ENCODE measurements at places on chromosomes 7 and 10.

- peak; percentile 23 for DNase-seq
These were observed 71.1 kb downstream of the CFAP58 start for GRCh38 chr10:104424719-104425118.

GRCh38 chr7:34486371-34486770, 171.6 kb upstream of the NPSR1 start:
- DNase-seq: no peak

- DNase-seq: no peak
These were observed 1104.8 kb upstream of the C7orf33 start for GRCh38 chr7:147485660-147486210.

DNA sequence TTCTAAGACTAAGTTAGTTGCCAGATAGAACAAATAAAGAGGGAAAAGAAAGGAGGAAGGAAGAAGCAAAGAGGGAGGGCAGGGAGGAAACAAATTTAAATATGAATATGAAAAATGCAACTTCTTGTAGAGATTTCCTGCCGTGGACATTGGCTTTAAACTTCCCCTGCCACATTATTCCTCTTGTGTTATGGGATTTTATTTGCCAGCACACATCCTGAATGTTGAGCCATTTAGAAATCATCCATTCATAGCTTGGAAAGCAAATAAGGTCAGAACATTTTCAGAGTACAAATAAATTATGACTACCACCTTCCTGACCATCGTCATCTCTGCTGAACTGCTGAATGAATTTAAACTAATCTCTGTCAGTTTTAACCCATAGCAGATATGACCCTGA, 911.9 kb upstream of the LRRN3 start:
- DNase-seq: no peak

DNA sequence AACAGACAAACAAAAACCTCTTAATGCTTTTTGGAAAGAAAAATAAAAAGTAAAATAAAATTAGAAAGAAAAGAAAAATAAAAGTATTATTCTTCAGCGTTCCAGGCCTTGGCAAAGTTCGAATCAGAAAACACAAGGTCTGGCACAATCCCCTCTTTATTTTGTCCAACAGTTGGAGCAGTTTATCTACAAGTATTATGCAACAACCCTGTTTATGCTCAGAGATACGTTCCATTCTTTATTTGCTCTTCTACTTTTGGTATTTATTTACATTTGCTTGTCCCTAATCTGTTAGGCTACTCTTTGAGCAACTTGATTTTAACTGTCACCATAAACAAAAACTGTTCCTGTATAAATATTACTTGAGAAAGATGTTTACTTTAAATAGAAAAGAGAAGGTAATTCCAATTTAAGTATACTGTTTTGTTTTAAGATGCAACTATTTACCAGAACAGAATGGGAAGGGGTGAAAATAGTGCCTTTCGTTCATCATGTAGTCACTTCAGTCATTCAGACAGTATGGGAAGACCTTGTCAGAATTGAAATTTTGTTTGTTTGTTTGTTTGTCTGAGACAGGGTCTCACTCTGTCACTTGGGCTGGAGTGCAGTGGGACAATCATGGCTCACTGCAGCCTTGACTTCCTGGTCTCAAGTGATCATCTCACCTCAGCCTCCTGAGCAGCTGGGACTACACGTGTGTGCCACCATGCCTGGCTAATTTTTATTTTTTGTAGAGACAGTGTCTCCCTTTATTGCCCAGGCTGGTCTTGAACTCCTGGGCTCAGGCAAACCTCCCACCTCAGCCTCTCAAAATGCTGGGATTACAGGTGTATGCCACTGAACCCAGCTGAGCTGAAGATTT, 5.7 kb downstream of the PDK4 start:
- no peak for DNase-seq

GRCh38 chr10:89095701-89096391, 105.2 kb downstream of the FAS start:
- no peak for DNase-seq

- DNase-seq: no peak
These were observed 80.7 kb downstream of the FZD1 start for GRCh38 chr7:91344911-91345310.

Data from GM18507 (cell line).